CD14-positive monocyte (primary cell): ENCODE measurements at places on chromosomes 1 and 21. TPM values are rescaled to one million over a fixed set of nuclear protein-coding genes. Genes with fewer than 3 reads are reported as not detected.
A peak's percentile ranks its signal among the peaks of the same experiment; 100 is the strongest.

GRCh38 chr1:18496497-18497235 is 15.9 kb downstream of the KLHDC7A start:
- DNase-seq: no peak

- DNase-seq: no peak
Measured at GRCh38 chr1:72140222-72140621, 142.1 kb downstream of the NEGR1 start.

DNA sequence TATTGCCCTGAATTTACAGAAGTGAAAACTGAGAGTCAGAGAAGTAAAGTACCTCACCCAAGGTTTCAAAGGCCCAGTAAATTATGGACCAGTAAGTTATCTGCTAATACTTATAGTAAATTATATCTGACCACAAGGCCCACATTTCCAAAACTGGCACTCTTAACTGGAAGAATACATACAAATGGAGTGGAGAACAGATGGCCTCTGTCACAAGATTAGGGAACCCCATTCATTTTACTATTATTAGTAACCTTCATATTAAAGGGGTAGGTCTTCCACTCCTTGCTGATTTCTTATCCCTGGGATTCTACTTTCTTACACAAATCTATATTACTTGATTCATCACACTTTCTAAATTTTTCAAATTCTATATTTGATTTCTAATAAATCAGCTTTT is 588.8 kb downstream of the NEGR1 start:
- no peak for DNase-seq

DNA sequence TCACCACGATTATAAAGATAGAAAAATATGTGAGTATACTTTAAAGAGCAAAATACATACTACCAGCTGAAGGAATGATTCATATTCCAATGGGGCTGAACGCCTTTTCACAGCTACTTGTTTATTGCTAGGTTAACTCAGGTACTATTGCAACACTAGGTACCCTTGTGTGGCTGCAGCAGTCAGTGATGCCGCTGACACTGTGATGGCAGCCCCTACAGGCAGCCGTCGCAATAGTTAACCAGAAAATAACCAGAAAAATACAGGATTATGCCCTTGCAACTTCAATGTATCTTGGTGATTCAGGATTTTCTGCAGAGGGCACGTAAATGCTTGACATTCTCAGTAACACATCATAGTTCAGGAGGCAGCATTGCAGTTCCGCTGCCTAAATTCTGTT is 1.6 kb upstream of the MARK1 start:
- no peak for DNase-seq

GRCh38 chr1:32539584-32540571 is 651 bp downstream of the ZBTB8A start:
- no peak for DNase-seq

DNA sequence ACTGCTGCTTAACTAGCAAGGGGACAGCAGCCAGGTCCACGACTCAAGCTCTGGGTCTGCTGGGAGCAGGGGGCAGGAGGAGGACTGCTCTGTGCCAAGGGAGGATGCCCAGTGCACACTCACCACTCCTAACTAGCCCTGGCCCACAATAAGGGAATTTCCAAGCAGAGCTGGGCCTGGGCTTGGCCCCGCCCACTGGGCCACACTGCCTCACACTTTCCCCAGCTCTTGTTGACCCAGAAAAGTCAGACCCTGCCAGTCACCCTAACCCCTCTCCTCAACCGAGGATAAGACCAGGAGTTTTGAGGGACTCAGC is 18.7 kb downstream of the SLC9A1 start:
- peak; percentile 71 for DNase-seq

DNA sequence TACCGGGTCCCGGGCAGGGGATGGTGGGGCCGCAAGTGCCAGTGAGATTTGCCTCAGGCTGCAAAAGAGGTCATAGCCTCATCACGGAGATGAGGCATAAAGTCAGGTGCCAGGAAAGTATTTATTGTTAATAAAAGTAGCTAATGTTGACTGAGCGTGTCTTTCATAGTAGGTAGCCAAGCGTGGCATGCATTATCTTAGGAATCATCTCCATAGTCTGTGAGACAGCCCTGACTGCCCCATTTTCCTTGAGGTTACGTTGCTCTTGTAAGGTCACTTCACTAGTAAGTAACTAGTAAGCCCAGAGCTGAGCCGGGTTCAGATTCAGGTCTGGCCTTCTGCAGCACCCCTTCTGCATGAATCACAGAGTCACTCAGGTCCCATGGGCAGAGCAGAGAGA is 174.2 kb downstream of the CAMTA1 start:
- DNase-seq: no peak

GRCh38 chr21:33924079-33924765 is 8.6 kb upstream of the ATP5PO start:
- peak; percentile 79 for DNase-seq

- DNase-seq: no peak
Measured at GRCh38 chr1:202416641-202417040, 68.1 kb downstream of the PPP1R12B start.

- DNase-seq: no peak
Measured at GRCh38 chr1:27668121-27668807, 3.7 kb downstream of the IFI6 start.

GOLT1A gene
- polyA plus RNA-seq: not detected

- DNase-seq: no peak
Measured at GRCh38 chr21:37762606-37763005, 153.7 kb downstream of the KCNJ6 start.

GRCh38 chr21:43853851-43854772 is 10.9 kb upstream of the AGPAT3 start:
- DNase-seq: no peak

CHRNB2 gene
- polyA plus RNA-seq: 0.05 TPM in 1 of 2 replicates, not detected in the other

FCRL3 gene
- polyA plus RNA-seq: 0.09 TPM

DNA sequence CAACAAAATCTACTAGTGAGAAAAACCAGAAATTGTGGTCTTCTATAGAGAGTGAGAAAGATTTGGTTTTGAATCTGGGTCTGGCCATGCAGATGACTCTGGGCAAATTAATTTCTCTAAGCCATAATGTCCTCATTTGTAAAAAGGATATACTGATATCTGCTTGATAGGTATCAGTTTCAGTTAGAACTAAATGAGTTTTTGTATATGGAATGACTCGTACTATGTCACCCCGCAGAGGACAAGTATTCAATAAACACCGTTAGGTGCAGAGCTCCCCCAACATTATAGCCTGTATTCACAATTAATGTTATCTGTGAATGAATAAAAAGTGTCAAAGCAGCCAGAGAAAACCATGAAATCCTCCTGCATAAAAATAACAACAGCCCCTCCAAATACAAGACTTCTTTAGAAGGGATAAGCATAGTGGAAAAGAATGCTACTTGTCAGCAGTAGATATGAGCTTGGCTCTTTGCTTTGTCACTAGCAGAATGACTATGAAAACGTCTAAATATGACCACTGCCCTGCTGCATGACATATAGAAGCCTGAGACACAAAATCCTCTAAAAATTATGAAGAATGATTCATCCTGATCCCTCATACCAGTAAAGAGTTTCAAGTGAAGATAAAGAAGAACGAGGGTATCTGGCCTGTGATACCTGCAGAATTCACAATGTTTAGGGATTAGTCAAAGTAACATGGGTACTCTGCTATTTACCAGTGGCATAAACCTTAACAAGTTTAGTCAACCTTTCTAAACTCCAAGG is 17.8 kb downstream of the SCAF4 start:
- DNase-seq: no peak

- no peak for DNase-seq
Measured at GRCh38 chr1:114026797-114027196, 47.5 kb downstream of the OLFML3 start.

DNA sequence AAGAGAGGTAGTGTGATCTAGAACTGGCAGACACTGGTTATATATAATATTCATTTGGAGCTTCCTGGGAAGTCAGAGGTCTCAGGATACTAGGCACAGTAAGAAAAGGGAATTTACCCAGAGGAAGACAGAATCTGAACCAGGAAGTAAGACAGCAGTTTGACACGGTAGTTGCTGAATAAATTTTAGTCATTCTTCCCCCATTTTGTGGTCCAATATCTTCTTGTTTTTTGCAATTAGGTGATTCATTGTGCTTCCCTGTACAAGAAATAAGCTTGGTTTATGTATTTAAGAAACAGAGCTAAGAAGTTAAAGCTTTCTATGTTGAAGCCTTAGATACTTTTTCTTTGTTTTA is 1.3 kb downstream of the TMEM167B start:
- peak; percentile 68 for DNase-seq
